ENCODE measurements at places on chromosomes 4 and X. TPM values are rescaled to one million over a fixed set of nuclear protein-coding genes. Genes with fewer than 3 reads are reported as not detected.

Gene FAM47E
- total RNA-seq, result 0.72 TPM

Gene UCHL1
- total RNA-seq, result not detected

Gene SPARCL1
- not detected for total RNA-seq

Gene WDR17
- 1.8 TPM for total RNA-seq

Gene VSIG1
- total RNA-seq, result 20.9 TPM

Gene IL21
- 0.77 TPM for total RNA-seq

Gene GRIA2
- total RNA-seq, result not detected

GRCh38 chr4:170497112-170497511, 407.4 kb upstream of the AADAT start:
- H3K27ac ChIP-seq, result no peak overlapping the region
- H3K36me3 ChIP-seq, result no peaks in the 10 kb centered on the region
- DNase-seq, result no peak
- H3K4me3 ChIP-seq, result peak overlapping the region; percentile 19

GRCh38 chr4:53961351-53961750, 103.1 kb downstream of the CHIC2 start:
- H3K4me1 ChIP-seq, result no peaks in the 10 kb centered on the region
- no peak overlapping the region for H3K27ac ChIP-seq
- no peak for DNase-seq
- no peak overlapping the region for H3K4me3 ChIP-seq
- no peaks in the 10 kb centered on the region for H3K27me3 ChIP-seq

DNA sequence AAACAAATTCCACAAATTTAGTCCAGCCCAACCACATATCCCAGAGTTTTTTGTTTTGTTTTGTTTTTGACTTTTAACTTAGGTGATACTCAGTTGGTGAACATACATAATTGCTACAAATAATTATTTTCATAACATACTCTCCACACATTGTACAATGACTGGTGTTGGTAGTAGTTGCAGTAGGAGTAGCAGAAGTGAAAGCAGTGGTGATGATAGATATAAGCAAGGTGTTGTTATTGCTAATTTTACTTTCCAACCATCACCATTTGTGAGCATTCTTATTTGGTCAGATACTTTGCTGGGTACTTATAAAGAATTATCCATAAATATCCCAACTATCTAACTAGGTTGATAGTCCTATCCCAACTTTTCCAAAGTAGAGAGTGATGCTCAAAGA, 47.3 kb downstream of the ARHGAP24 start:
- no peaks in the 10 kb centered on the region for H3K4me1 ChIP-seq
- no peak overlapping the region for H3K27ac ChIP-seq
- H3K36me3 ChIP-seq, result no peaks in the 10 kb centered on the region
- no peak for DNase-seq

- H3K27ac ChIP-seq, result no peak overlapping the region
- no peak overlapping the region for H3K4me3 ChIP-seq
- no peaks in the 10 kb centered on the region for H3K36me3 ChIP-seq
- peaks cover 55% of the 10 kb centered on the region for H3K27me3 ChIP-seq
- no peaks in the 10 kb centered on the region for H3K4me1 ChIP-seq
Measured at GRCh38 chr4:112897543-112897942, 151.9 kb upstream of the ANK2 start.

DNA sequence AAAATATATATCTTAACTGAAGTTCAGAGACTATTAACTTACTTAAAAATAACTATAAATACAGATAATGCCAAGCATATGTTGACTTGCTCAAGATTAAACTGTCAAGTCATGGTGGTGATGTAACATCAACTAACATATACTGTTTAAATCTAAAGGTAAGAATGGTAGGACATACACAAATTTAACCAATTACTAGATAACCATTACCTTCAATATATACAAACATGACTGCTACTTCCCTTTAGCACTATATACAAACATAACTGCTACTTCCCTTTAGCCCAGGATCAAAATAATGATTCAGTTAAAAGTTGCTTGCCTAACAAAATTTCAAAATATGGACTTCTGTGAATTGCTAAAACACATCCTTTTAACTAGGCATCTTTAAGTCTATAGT, 14.9 kb downstream of the HNRNPD start:
- peaks cover 49% of the 10 kb centered on the region for H3K4me1 ChIP-seq
- H3K27ac ChIP-seq, result peak overlapping the region; percentile 83
- DNase-seq, result no peak
- H3K36me3 ChIP-seq, result peaks cover 7% of the 10 kb centered on the region

- H3K4me1 ChIP-seq, result no peaks in the 10 kb centered on the region
- H3K4me3 ChIP-seq, result no peak overlapping the region
- H3K27me3 ChIP-seq, result no peaks in the 10 kb centered on the region
- DNase-seq, result no peak
- peaks cover 15% of the 10 kb centered on the region for H3K36me3 ChIP-seq
- no peak overlapping the region for H3K27ac ChIP-seq
Measured at GRCh38 chr4:142598132-142598531, 248.0 kb downstream of the INPP4B start.

- peaks cover 2% of the 10 kb centered on the region for H3K36me3 ChIP-seq
- H3K27ac ChIP-seq, result no peak overlapping the region
- peaks cover 1% of the 10 kb centered on the region for H3K4me1 ChIP-seq
Measured at GRCh38 chr4:170003071-170004070, 22.8 kb downstream of the MFAP3L start.

GRCh38 chrX:139725720-139726119, 17.8 kb upstream of the MCF2 start:
- H3K27me3 ChIP-seq, result no peaks in the 10 kb centered on the region
- H3K27ac ChIP-seq, result no peak overlapping the region
- H3K36me3 ChIP-seq, result no peaks in the 10 kb centered on the region

DNA sequence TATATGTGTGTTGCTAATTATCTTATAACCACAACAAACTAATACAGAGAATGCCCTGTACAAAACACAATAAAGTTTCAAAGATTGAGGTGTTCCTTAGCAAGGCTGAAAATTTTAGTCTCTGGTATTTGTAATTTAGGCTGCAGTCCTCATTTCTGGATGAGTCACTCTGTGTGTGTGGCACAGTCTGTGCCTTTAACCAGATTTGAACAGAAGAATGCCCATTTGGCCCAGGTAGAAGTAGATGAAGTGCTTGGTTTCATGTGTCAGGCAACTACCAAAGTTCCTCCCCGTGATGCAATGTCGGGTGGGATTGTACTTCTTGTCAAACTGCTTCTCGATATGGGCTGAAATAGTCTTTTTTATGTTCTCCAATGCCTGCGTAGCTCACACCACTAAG, 91.6 kb upstream of the H2AZ1 start:
- no peaks in the 10 kb centered on the region for H3K4me1 ChIP-seq
- H3K4me3 ChIP-seq, result no peak overlapping the region
- H3K36me3 ChIP-seq, result no peaks in the 10 kb centered on the region

GRCh38 chrX:43559644-43560043, 96.5 kb upstream of the MAOA start:
- H3K4me3 ChIP-seq, result no peak overlapping the region
- no peak overlapping the region for H3K27ac ChIP-seq
- H3K27me3 ChIP-seq, result no peaks in the 10 kb centered on the region
- H3K4me1 ChIP-seq, result no peaks in the 10 kb centered on the region

Measured in T-helper 17 cell (primary cell).